Cortex of kidney (tissue), 1 donor: ENCODE measurements at places on chromosomes 1 and 21.

DNA sequence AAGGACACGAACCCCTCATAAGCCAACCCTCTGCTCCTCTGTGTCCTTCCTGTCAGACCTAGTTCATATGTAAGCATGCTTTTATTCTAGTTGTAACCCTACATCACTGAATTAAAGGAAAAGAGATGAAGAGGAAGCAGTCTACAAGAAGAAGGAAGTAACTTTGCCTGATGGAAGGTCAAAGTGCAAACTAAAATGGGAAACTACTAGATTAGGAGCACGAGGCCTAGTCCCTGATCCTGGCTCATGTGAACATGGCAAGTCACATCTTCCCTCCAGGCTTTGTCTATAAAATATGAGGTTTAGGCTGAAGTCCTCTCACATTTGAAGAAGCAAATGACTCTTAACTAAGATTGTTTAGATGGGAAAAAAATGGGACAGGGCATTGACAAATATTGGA lies 13.2 kb downstream of the ZMYND12 start:
- no peak for DNase-seq

- no peak for DNase-seq
These were observed 41.1 kb downstream of the KCNJ15 start for GRCh38 chr21:38297871-38298270.

GRCh38 chr1:118947790-118948189 lies 40.4 kb downstream of the TBX15 start:
- no peak for DNase-seq

GRCh38 chr1:154445040-154445472 lies 39.9 kb downstream of the IL6R start:
- DNase-seq, result no peak

GRCh38 chr1:40645118-40645680 lies 20.3 kb downstream of the RIMS3 start:
- no peak for DNase-seq

DNA sequence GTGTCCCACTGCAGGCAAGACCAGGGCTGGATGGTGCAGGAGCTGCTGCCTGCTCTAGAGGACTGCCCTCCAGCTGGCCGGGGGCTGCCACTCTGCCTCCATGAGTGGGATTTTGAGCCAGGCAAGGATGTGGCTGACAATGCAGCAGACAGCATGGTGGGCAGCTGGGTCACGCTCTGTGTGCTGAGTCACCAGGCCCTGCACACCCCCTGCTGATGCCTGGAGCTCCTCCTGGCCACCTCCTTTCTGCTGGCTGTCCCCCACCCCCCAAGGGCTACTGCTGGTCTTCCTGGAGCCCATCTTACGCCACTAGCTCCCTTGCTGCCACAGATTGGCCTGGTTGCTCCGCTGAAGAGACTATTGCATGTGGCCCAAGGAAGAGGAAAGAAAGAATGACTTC lies 3.9 kb upstream of the ZSCAN20 start:
- DNase-seq, result no peak

DNA sequence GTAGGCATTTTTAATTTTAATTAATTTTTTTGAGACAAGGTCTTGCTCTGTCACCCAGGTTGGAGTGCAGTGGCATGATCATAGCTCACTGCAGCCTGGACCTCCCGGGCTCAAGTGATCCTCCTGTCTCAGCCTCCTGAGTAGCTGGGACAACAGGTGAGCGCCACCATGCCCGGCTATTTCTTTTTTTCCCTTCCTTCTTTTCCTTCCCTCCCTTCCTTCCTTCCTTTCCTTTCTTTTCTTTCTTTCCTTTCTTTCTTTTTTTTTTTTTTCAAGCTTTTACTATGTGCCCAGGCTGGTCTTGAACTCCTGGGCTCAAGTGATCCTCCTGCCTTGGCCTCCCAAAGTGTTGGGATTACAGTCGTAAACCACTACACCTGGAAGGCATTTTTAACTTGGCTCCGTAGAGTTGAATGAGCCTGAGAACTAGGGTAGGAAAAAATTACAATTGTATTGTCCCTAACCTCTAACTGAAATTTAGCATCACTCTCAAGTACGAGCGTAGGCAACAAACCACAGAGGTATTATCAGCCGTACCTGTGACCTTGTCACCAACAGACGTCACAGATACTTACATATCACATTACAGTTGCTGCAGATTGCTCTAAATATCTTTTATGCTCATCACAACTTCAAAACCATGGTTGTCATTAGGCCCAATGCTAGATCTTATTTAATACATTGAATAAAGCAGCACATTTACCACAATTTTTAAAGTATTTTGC lies 8.0 kb downstream of the RUNX3 start:
- DNase-seq, result no peak
